ENCODE measurements at places on chromosomes 1 and 21.

DNA sequence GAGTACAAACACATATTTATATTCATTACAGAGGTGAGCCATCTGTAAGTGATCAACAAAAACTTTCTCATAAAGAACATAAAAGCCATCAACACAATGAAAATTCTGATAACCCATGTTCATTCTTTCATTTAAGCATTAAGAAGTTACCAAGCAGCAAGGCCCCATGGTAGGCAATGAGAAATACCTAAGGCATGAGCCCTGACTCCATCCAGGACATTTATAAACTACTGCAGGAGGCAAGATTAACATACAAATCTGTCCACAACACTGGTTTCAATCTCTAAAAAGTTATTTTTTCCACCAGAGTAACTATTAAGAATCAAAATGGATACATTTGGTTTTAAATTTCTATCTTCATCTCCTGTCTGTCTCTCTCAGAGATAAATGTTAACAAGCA, 76.1 kb downstream of the SIPA1L2 start:
- no peak for DNase-seq

DNA sequence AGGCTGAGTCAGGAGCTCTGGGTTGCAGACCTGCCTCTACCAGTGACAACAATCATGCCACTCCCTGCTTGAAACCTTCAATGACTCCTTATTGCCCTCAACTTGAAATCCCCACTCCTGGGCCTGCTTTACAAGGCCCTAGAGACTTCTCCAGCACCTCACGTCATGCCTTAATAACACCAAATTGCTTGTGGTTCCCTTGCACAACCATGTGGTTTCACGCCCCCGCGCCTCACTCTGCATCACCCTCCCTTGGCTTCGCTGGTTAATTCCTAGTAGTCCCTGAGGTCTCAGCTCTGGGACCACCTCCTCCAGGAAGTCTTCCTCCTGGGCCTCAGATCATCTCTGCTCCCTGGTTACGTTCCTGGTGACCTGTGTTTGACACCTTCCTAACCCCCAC, 33.0 kb downstream of the EPHA2 start:
- no peak for DNase-seq

- DNase-seq = no peak
Measured at GRCh38 chr1:158793604-158794003, 12.6 kb upstream of the OR6N2 start.

GRCh38 chr1:36884801-36885200, 149.5 kb downstream of the GRIK3 start:
- no peak for DNase-seq

- no peak for DNase-seq
Measured at GRCh38 chr1:228277491-228278431, 69.9 kb downstream of the OBSCN start.

DNA sequence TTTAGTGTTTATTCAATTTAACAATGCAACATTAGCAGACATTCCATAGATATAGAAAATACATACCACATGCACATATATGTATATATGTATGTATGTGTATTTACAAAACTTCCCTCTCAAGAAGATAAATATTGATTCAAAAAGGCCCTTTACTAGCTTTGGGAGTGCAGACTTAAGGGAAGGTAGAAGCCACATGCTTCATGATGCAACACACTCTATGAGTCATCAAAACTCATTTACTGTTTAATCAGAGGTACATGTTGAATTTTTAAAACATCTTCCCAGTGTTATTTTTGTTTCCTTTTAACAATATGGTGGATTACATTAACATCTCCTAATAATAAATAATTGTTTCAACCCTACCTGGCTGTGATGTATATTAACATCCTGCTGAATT, 61.4 kb upstream of the KIRREL1 start:
- no peak for DNase-seq

GRCh38 chr1:186301448-186301847, 73.6 kb downstream of the TPR start:
- DNase-seq = no peak

GRCh38 chr1:44849575-44850132, 6.6 kb upstream of the PTCH2 start:
- no peak for DNase-seq

GRCh38 chr1:201123866-201124265, 3.1 kb downstream of the ASCL5 start:
- DNase-seq = no peak

DNA sequence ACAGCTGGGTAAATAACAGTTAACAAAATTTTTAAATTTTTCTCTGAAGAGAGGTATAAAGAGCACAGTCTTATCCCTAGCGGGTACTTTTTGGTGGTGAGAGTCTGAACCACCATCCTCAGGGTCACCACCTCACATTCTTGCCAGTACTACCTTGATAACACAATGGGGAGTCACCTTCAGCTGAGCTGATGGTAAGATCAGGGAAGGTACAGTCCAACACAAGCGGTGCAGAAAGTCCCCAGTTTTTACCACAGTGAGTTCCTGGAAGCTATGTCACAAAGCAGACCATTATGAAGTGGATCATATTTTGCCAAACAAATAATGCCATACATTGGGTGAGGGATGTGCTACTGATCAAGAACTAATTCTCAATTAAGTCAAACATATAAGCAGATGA, 176.9 kb downstream of the FASLG start:
- no peak for DNase-seq

- no peak for DNase-seq
Measured at GRCh38 chr21:18812308-18812707, 408.7 kb upstream of the TMPRSS15 start.

GRCh38 chr1:171313319-171313834, 606 bp upstream of the FMO4 start:
- DNase-seq = no peak

DNA sequence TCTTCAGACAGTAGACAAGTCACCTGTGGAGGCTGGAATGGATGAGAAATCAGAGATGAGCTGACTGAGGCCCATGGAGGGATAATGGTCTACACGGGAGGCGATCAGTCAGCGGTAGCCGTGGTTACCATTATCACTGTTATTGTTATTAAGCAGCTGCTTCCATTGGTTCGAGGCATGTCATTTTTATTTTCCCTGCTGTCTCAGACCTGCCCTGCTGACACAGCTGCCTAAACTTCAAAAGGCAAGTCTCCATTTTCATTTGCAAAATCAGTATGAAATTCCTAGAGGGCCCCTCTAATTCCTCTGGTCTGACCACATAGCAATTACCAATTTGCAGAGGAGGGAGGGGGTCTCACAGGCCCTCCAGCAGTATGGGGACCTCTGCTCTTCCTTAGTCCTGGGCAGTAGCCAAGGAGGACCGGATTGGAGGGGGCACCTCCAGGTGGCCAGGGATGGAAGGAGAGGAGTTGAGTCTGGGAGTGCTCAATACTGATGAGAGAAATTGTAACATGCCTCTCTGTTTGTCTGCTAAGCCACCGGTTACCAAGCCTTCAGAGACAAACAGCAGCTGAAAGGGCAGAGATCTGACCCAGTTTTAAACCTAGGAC, 184.2 kb downstream of the TRABD2B start:
- no peak for DNase-seq

DNA sequence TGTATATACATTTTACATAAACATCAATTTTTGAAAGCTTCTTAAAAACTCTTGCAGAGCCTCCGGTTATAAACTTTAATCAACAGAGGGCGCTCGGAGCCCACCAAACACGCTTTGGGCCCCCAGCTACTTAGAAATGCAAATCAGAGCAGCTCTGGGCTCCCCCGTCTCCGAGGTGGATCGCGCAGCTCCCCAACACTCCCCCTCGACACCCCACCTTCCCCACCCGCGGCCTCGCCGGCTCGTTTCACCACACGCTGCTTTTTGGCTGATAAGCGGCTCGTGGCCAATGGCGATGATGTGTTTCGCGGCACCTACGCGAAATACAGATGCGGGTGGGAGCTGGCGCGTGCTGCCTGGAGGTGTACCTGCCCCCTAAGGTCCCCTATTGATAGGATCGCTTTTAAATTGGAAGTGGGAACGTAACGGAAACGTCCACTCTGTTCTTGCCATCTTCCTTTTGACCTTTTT, 1.7 kb upstream of the KIF26B start:
- DNase-seq = peak; percentile 86

DNA sequence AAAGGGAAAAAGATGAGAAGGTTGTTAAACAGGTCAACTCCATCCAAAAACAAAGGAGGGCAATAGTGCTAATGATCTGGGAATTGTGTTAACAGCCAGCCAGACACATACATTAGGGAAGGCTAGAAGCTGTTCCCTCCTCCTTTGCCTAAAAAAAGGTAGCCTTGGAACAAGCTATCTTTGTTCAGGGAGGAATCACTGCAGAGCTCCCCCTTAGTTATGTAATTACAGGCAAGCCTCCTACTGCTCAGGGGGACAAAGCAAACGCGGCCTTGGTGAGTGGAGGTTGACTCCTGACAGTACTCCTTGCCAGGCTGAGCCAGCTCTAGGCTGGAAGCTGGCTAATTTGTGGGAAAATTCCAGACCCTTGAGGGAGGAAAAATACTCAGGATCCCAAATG, 97.6 kb downstream of the VAV3 start:
- no peak for DNase-seq
